ENCODE measurements at places on chromosomes 2 and 18.
A peak's percentile ranks its signal among the peaks of the same experiment; 100 is the strongest.

- DNase-seq: no peak
Measured at GRCh38 chr18:36635414-36636096, 193.2 kb downstream of the TPGS2 start.

DNA sequence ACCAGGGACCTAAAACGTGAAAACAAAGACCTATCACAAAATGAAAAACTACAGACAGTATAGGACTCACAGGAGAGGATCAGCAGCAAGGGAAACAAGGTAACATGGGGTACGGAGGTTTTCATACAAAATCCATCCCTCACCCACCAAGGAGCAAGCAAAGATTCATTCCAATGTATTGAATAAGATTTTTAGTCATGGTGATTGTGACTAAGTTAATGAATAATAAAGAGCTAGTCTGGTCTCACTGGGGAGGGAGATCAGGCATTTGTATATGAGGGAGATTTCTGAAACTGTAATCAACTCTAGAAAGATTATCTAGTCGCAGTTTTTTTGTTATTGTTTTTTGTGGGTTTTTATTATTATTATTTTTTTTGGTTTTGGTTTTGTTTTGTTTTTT, 336.5 kb upstream of the MMADHC start:
- DNase-seq: no peak

- DNase-seq: no peak
Measured at GRCh38 chr2:136582628-136583205, 182.6 kb upstream of the THSD7B start.

GRCh38 chr2:29841386-29842004, 79.9 kb downstream of the ALK start:
- DNase-seq: peak; percentile 32

- no peak for DNase-seq
Measured at GRCh38 chr18:74244554-74244953, 47.2 kb downstream of the CYB5A start.

DNA sequence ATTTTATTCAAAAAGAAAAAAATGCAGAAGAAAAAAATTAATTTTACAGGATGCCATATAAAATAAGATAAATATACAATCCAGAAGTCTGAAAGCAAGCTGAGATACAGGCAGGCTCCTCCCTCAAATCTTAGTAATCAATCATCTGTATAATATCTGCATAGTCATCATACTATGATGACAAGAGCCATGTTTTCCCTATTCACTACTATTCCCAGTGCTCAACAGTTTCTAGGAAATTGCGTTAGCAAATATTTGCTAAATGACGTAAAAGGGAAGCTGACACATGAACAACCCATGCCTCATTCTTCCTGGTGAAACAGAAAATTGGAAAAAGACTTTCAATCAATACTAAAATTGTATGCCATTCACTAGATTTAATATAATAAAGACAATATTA, 793.2 kb downstream of the SUCLG1 start:
- no peak for DNase-seq

DNA sequence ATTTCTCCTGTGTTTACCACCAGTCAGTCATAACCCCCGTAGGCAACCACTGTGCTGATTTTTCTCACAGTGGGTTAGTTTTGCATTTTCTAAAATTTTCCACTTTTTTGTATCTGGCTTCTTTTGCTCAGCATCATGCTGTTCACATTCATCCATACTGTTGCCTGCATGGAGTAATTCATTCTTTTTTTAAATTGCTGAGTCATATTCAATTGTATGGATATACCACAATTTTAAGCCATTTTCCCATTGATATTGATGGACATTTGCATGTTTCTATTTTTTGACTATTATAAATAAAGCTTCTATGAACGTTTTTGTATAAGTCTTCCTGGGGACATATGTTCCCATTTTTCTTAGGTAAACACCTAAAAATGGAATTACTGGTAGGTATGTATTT, 40.5 kb downstream of the ASB18 start:
- no peak for DNase-seq

GRCh38 chr2:127592761-127593227, 53.2 kb upstream of the GPR17 start:
- DNase-seq: no peak

GRCh38 chr2:10269711-10270610, 32.7 kb upstream of the HPCAL1 start:
- no peak for DNase-seq

- no peak for DNase-seq
Measured at GRCh38 chr2:177628831-177629230, 236.3 kb downstream of the AGPS start.

- DNase-seq: no peak
Measured at GRCh38 chr2:196365923-196366322, 194.5 kb upstream of the STK17B start.

DNA sequence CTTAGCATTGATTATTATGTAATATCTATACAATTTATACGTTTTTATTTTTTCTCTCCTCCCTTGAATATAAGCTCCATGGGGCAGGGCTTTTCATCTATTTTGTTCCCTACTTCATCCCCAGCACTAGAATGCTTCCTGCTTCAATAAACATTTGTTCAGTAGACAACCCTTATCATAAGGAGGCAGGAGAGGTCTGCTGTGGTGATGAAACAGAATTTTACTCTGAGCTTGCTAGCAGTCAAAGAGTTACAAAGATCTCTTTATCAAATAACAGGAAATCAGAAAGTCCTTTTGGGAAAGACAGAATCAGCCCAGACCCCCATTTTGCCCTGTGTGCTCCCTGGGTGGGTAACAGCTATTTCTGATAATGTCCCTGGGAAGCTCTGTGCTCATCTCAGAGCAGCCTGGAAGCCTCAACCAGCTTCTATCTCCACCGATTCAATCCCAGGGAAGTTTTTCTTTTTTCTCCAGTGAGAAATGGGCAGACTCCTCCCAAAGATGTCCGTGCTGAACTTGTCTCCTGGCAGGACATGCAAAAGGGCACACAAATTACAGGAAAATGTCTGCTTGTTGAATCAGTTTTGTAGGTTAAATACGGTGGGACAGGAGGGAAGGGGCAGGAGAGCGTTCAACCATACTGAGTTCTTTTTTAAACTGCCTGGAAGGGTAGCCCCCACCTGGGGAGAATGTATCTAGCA, 84.7 kb upstream of the PKDCC start:
- no peak for DNase-seq

- DNase-seq: no peak
Measured at GRCh38 chr2:64352292-64352691, 101.7 kb upstream of the LGALSL start.

DNA sequence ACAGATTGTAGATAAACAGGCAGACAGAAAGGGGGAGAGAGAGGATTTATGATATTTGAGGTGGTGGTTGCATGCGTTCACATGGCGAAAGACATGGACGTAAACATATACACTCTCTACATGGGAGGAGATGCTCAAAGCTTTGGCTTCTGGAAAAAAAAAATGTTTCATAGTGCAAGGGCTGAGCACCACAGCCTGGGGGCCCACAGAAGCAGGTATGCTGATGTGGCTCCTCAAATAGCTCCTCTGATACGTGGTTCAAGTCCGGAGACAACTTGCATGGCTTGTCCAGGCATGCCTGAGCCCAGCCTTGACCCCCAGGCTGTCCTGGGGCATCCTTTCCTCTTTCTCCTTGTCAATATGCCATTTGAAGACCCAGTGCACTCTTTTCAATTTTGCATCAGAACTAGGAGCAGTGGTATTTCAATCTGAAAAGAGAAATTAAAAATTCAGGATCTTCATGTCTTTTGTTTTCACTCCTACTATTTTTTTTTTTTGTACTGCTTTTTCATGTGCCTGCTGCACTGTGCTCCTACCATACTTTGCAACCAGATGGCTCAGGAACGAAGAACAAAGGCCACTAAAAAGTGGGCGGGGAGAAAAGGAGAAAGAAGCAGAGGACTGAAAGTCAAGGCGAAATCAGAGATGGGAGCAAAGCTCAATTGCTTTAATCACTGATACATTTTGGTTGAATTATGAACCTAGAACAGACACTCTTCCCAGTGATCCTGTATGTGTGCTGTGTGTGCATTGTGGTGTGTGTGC, 495.7 kb upstream of the TCF4 start:
- DNase-seq: no peak

- no peak for DNase-seq
Measured at GRCh38 chr2:10183146-10183675, 60.7 kb downstream of the RRM2 start.

GRCh38 chr2:86037141-86037794, 68.4 kb downstream of the POLR1A start:
- peak; percentile 66 for DNase-seq

DNA sequence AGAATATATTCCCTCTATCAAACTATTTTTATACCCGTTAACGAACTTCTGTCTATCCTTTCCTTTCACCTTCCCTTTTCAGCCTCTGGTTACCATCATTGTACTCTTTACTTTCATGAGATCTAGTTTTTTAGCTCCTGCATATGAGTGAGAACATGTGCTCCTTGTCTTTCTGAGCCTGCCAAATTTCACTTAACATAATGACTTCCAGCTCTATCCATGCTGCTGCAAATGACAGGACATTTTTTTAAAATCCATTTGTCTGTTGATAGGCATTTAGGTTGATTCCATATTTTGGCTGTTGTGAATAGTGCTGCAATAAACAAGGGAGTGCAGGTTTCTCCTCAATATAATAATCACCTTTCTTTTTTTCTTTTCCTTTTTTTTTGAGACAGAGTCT, 8.2 kb upstream of the CCDC195 start:
- no peak for DNase-seq

DNA sequence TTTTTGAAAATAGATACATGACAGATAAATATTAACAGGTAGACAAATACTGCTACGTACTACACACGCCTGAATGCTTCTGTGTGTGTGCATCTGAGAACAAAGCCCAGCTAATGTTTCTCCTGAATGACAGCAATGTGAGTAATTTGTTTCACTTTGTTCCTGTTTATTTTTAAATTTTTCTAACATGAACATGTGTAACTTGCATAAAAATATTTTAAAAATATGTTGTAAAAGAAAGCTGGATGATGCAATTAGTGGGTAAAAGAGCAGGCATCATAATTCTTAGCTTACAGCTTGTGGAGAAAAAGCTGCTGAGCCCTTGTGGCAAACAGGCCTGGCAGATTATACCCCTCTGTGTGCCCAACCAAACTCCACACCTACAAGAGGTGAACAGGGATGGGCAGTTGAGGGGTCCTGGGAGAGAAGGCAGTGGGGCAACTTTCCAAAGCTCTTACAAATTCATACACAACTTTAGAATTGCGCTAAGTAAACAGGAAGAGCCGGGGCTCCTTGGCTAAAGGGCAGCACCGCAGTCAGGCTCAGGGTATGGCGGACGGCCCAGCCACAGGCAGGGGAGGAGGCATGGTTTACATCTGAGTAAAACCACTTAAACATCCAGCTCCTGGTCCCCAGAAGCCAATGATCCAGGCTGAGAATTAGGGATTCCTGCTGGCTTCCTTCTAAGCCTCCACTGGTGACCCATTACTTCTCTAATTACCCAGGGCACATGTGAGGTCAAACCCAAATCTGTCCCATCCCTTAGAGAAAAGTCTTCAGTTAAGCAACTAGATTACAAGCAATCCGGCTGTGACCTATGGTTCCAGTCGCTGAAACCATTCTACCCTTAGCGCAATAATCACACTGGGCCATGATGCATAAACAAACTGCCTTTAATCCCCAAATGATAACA, 14.0 kb downstream of the PXDN start:
- DNase-seq: no peak

GRCh38 chr18:48164701-48165100, 234.2 kb upstream of the SMAD2 start:
- no peak for DNase-seq

DNA sequence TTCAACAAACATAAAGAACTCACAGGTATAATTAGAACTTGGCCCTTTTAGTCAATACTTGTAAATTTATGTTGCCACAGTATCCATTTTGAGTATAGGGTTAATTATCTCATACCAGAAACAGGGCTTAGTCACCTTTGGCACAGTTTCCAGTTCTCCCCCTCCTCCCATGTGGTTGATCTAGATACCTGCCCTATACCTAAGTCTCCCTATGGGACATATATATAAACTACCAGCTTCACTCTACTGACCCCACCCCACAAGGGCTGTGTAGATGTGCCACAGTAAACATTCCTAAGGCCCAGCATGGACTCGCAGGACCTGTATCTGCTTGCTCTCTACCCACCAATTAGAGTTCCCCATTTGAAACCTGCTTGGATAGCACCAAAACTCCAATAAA, 371.7 kb upstream of the RND3 start:
- no peak for DNase-seq

GRCh38 chr18:46680784-46681695, 24.0 kb upstream of the LOXHD1 start:
- no peak for DNase-seq

- no peak for DNase-seq
Measured at GRCh38 chr2:106358521-106358920, 109.7 kb downstream of the RGPD3 start.

GRCh38 chr2:150778828-150779227, 291.4 kb upstream of the RND3 start:
- DNase-seq: no peak

GRCh38 chr2:227188292-227188691, 23.9 kb downstream of the COL4A3 start:
- DNase-seq: no peak

DNA sequence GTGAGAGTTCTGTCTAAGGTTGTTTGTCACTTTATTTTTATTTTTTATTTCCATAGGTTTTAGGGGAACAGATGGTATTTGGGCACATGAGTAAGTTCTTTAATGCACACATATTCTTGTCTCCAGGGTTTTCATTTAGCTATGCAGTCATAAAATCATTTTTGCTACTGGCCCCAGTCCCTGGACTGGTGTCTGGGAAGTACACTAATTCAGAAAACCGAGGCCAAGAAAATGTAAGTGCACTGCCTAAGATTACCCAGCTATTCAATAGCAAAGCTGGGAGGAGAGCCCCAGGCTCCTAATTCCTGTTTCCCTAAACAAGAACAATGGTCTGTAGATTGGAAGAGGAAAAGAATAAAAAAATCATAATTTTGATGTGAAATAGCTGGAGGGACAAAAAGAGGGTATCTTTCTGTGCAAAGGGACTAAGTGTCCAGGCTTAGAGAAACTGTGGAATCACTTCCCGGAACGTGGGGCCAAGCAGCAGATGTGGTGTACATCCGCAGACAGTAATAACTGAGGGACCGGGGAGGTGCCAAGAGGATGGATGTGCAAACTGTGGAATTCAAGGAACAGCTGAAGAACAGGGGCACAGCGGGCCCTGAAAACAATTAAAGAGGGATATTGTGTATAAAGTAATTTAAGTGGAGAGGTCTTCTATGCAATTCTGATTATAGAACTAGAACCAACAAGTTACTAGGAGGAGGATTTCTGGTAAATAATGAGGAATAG, 236.3 kb downstream of the ACKR3 start:
- DNase-seq: no peak

GRCh38 chr2:207516206-207516605, 13.6 kb upstream of the CREB1 start:
- DNase-seq: no peak

GRCh38 chr2:136054856-136055255, 63.1 kb downstream of the CXCR4 start:
- no peak for DNase-seq

GRCh38 chr18:35590935-35591334, 9.4 kb downstream of the GALNT1 start:
- DNase-seq: no peak

Data from CD4-positive, alpha-beta T cell treated with Interleukin-2 at 100 ng/mL for 4 hours (primary cell).